ENCODE measurements at places on chromosomes 3 and 15. TPM values are rescaled to one million over a fixed set of nuclear protein-coding genes. Genes with fewer than 3 reads are reported as not detected.

DNA sequence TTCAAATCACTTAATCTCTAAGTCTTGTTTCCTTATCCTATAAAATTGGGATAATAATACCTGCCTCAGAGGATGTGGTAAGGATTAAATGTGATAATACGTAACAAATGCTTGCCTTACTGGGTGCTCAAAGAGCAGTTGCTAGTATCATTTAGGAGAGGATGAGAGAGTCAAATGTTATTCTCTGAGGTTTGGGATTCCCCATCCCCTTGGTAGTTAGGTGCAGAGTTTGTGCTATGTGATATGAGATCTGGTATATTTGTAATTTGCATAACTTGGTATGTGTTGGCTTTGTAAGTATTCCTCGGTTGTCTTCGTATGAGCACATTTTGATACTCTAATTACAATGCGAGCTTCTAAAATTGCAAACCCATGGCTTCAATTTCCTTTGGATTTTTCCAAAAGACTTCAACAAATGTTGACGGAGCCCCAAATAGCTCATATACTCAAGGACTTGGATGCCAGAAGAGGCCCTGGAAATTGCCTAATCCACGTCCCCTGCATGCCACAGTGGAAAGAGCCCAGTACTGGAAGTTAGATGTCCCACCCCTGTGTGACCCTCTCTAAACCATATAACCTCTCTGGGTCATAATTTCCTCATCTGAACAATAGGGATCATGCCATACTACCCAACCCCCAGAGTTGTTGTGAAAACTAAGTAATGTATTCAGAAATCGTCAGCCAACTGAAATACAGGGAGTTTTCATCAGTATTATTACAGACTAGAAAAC, 85.0 kb downstream of the FBN1 start:
- DNase-seq, result no peak

GRCh38 chr3:73086071-73086494, 24.6 kb downstream of the EBLN2 start:
- no peak for DNase-seq

- no peak for DNase-seq
Observed at GRCh38 chr3:98136631-98137030, 6.1 kb downstream of the OR5H1 start.

Gene KBTBD13
- not detected for total RNA-seq

GRCh38 chr15:89361451-89362202, 27.0 kb upstream of the POLG start:
- DNase-seq, result no peak

Gene GP9
- total RNA-seq, result not detected

- no peak for DNase-seq
Observed at GRCh38 chr3:13174011-13174802, 101.0 kb upstream of the IQSEC1 start.

- no peak for DNase-seq
Observed at GRCh38 chr15:58870451-58870850, 63.0 kb downstream of the SLTM start.

GRCh38 chr15:101003081-101003480, 83.9 kb downstream of the LRRK1 start:
- DNase-seq, result no peak

Gene CAMP
- total RNA-seq, result not detected

Gene CCR8
- total RNA-seq, result not detected

Gene KLHL40
- not detected for total RNA-seq

Gene PPARG
- total RNA-seq, result 16.3 TPM

Measured in kidney epithelial cell (primary cell).